DMS 273 treated with DMSO at 0.1 percent for 48 hours (cell line): ENCODE measurements at places on chromosomes 5 and 9.

DNA sequence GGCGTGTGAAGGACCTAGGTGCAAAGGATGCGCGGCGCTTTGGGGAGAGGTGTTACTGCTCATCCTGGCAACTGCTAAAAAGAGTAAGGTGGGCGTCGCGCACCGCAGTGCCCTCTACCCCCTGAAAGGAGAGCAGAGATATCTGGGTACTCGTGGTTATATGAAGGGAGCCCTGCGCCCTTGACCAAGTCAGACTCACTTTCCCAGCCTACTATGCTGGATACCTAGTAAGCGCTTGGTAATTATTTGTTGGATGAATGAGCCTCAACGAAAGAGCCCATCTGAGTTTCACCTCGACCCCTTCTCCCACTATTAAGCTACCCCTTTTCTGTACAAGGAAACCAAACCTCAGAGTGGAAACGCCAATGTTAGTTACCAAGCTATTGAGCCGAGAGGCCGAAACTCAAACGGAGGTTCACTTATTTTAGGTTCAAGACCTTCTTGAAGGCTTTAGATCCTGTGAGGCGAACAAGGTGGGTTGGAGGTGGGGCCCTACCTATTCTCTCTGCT lies 8.0 kb downstream of the LHX6 start:
- DNase-seq, result no peak

DNA sequence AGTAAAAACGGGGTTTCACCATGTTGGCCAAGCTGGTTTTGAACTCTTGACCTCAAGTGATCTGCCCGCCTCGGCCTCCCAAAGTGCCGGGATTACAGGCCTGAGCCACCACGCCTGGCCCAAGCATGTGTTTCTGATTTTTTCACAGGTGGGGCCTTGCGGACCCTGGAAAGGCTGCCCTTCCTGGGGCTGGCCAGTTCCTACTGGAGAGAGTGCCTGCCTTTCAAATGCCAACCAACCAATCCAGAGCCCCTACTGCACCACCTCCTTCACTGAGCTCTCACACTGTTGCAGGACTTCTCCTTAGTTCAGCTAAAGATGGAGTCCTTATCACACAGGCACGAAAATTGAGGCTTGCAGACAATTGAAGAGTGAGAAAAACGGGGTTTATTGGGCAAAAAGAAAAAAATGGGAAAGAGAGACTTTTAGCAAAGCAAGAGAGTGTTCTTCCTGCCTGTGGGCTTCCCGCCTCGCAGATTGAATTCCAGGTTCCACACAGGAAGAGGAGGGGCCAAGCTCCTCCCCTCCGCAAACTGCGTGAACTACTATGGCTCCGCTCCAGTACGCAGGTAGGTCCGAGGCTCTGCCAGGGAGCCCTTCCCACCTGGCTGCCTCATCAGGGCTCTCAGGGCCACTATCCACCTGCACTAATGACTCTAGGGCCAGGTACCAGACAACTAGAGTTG lies 8.3 kb upstream of the CMBL start:
- DNase-seq, result no peak

DNA sequence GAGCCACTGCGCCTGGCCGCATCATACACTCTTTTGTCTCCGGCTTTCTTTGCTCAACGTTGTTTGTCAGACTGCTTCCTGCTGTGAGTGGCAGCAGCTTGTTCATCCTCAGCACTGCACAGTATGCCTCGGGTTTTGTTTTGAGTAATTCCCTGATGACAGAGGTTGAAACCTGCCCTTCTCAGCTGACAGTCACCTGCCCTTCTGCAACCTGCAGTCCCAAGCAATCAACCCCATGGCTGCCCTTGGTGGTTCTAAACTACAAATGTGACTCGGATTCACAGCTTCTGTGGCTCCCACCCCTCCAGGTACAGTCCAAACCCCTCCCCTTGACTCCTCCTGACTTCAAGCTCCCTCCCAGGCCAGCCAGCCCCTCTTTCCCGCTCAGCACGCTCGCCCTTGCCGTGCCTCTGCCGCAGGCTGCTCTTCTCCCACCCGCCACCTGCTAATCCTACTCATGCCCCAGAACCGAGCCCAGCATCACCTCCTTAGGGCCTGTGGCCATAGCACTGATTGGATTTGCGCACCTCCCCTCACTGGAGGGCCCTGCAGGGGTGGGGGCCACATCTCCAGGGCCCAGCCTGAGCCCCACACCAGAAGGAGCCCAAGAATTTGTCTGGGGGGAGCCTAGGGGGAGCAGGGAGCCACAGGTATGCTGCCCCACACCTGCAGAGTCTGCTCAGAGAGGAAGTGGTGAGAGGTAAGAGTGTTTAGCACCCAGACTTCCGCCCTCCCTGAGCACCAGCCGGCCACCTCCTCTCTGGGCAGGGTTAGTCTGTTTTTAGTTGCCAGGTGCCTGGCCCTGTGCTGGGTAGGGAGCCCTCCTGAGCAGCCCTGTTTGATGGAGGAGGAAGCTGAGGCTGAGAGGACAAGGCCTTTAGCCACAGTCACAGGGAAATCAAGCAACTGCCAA lies 10.1 kb downstream of the EEIG1 start:
- no peak for DNase-seq

DNA sequence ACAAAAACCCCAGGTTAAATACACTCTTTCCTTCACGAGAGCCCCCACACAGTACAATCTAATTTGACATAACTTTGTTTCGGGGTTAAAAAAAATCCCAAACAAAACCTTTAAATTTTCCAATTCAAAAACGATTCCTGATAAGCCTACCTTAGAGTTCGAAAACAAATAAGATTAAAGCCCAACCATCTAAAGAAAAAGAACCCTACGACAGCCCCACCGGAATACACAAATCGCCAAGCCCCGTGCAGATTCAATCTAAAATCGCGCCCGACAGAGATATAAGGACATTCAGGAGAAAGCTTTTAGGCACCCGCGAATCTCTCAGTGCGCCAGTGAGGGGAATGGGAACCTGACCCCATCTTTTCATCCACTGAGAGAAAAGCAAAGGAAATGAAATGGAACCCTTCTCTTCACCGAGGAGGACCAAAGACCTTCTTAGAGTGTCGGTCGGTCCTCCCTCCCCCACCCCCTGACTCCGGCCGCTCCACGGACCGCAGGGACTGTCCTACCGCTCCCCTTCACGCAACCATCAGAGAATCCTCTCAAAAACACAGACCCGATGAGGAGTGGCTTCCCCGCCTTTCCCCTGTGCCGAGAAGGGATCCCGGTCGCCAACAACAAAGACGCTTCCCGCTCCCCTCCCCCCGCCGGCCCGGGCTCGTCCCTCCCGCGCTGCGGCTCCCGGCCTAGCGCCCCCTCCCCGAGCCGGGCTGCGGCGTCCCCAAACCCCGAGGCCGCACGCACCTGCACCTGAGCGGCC lies 925 bp downstream of the ABHD17B start:
- peak; percentile 14 for DNase-seq

DNA sequence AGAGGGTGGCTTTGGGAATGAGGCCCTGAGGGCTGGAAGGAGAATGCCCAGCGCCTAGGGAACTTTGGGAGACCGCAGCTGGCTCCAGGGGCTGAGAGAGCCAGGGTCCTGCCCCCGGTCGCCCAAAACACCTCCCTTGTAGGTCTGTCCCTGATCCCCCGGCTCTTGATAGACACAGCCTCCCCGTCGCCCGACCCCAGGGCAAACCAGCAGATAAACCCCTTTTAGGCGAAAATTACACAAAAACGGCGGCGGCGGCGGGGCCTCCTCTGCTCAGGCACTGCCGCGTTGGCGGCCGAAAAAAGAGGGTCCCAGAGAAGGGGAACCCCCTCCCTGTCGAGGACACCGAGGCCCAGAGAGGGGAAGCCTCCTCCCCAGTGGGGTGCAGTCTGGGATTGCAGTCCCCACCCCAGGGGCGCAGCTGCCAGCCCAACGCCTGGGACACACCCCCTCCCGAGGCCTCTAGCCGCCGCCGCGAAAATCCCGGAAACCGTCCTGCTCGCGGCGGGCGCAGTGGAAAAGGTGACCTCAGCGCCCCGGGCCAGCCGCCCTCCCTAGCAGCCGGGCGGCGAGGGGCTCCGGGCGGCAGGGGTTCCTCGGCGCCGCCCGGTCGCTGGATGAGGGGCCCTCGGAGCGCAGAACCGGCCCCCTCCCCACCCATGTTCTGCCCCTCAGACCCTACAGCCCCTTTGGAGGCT lies 3.1 kb upstream of the BARX1 start:
- no peak for DNase-seq

DNA sequence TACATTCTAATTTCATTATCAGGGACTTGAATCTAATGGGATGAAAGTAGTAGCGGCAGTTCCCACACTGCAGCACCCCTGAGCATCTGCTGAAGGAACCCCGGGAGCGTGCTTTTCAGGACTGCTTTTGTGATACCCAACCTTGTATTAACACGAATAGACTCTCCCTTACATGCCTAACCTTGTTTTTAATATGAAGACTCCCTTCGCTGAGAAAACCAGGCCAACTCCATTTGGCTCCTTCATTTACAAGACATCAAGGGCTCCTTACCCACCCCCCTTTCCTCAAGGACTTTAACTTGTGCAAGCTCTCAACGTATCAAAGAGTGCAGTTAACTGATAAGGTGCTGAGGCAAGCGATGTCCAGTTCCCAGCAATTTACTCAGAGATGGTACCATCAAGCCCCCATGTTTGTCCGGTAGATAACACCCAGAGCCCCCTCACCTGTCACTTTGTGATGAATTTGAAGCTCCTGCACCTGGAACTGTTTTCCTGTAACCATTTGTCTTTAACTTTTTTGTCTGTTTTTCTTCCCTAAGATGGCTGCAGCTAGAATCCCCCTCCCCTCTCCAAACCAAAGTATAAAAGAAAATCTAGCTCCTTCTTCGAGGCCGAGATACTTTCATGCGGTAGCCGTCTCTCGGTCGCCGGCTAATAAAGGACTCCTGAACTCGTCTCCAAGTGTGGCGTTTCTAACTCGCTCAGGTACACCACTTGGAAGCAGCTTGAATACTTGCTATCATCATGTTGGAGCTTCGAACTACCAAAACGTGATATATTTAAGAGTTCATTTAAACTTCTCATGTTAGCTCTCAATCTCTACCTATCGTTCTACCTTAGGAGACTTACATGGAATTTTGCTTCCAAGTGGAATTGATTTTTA lies 10.7 kb downstream of the HNRNPH1 start:
- DNase-seq, result peak; percentile 34
